ENCODE measurements at places on chromosomes 5 and 9. TPM values are rescaled to one million over a fixed set of nuclear protein-coding genes. Genes with fewer than 3 reads are reported as not detected.
A peak's percentile ranks its signal among the peaks of the same experiment; 100 is the strongest.

The TMEM174 gene
- not detected for total RNA-seq

The SLIT3 gene
- total RNA-seq = 8.3 TPM

The PRDM9 gene
- not detected for total RNA-seq

DNA sequence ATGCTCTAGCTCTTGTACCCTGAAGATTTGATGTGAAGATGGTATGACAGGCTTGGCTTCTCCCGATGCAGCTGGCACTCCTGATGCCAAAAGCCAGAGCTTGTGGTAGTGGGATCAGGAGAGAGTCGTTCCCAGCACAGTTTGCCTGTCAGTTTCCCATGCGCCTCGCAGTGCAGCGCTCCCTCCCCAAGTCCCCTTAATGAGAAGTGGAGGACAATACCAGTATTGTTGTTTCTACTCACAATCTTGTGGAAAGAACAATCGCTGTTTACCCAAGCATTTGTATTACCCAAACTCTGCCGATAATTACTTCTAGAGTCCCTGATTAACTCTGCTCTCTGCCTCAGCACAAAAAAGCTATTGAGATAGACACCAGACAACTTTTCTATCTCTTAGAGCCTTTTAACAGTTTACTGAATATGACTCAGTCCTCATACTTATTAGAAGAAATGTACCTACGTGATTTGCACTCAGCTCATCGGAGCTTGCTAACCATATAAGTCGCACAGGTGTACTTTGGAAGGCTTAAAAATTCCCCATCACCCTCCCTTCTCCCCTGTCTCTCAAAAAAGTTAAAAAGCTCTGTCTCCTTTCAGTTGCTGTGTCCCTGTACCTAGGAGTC, 283.2 kb upstream of the TMEM161B start:
- no peaks in the 10 kb centered on the region for H3K27me3 ChIP-seq
- H3K36me3 ChIP-seq = no peaks in the 10 kb centered on the region
- H3K4me1 ChIP-seq = no peaks in the 10 kb centered on the region
- DNase-seq = no peak
- no peak overlapping the region for H3K4me3 ChIP-seq

GRCh38 chr5:17743580-17744435, 109.5 kb downstream of the TAF11L14 start:
- no peaks in the 10 kb centered on the region for H3K27me3 ChIP-seq
- no peak for DNase-seq
- H3K36me3 ChIP-seq = no peaks in the 10 kb centered on the region
- no peak overlapping the region for H3K4me3 ChIP-seq
- no peak overlapping the region for H3K27ac ChIP-seq

DNA sequence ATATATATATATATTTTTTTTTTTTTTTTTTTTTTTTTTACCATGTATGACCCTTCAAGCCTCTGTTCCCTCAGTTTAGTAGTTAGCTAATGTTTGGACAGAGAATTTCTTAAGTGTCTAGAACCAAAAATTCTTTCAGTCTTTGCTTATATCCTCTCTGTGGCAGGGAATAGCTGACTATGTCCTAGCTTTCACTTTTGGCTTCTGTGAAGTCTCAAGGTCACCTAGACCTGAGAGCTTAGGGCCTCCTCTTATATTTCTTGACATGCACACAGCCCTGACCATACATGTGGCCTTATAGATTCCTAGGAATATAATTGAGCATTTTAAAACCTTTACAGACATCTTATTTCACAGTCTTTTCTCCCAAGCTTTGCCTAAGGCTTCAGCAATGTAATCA, 930.8 kb upstream of the CDH9 start:
- H3K27me3 ChIP-seq = no peaks in the 10 kb centered on the region
- H3K4me3 ChIP-seq = no peak overlapping the region
- no peaks in the 10 kb centered on the region for H3K36me3 ChIP-seq
- DNase-seq = no peak
- H3K4me1 ChIP-seq = no peaks in the 10 kb centered on the region

DNA sequence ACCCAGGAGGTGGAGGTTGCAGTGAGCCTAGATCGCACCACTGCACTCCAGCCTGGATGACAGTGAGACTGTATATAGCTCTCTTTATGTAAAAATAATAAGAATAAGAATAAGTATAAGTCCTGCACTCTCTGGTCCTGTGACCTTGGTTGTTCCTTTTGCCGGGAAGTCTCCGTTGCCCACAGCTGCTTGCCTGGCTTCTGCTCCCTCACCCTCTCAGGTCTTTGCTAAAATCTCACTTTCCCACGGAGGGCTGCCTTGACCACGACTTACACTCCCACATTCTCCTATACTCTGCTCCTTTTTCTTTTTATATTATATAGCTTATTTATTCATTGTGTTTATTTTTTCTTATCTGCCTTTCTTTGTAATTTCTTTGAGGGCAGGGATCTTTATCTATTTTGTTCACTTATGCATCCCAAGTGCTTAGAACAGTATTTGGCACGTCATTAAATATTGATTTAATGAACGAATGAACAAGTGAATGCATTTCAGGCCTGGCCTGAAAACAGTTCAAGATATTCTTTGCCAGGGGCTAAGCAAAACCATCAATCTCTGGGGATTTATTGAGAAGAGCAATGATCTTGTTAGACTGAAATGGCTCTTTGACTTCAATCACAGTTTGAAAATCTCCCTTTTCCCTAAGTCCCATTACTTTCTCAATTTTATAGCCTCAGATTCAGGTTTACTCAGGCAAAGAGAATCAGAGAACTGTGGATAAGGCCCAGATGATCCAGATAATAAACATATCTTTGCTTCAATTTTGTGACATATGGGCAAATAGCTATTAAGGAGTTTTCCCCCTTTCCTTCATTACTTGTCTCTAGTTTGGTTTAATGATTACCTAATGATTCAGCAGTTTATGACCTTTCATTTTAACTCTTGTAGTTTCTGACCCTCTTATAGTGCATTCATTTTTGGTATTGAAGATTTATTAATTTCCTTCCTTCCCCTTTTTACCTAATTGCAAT, 60.8 kb upstream of the TMC1 start:
- no peak overlapping the region for H3K4me3 ChIP-seq
- no peak overlapping the region for H3K27ac ChIP-seq
- no peaks in the 10 kb centered on the region for H3K36me3 ChIP-seq
- DNase-seq = no peak
- H3K27me3 ChIP-seq = no peaks in the 10 kb centered on the region

GRCh38 chr5:142507531-142508372, 178.1 kb downstream of the FGF1 start:
- no peaks in the 10 kb centered on the region for H3K4me1 ChIP-seq
- no peaks in the 10 kb centered on the region for H3K27me3 ChIP-seq
- H3K27ac ChIP-seq = peak overlapping the region; percentile 23
- no peak overlapping the region for H3K4me3 ChIP-seq
- H3K36me3 ChIP-seq = no peaks in the 10 kb centered on the region
- peak; percentile 10 for DNase-seq

DNA sequence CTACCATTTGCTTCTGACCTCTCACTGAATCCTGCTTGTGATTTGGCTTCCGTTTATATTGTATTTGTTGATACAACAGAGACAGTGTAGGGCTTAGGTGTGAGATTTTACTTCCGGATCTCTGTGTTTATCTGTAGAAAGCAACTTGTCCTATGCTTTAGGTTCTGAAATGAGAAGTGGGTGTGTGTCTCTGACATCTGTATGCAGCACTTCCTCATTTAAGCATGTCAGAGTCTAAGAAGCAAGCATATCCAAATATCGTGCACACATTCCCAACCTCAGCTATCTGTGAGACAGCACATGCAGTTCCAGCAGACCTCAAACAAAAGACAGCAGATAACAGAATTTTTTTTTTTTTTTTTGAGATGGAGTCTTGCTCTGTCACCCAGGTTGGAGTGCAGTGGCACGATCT, 16.3 kb downstream of the KLF9 start:
- H3K36me3 ChIP-seq = no peaks in the 10 kb centered on the region
- H3K27me3 ChIP-seq = no peaks in the 10 kb centered on the region
- no peak overlapping the region for H3K4me3 ChIP-seq
- H3K27ac ChIP-seq = no peak overlapping the region
- peaks cover 13% of the 10 kb centered on the region for H3K4me1 ChIP-seq

GRCh38 chr5:90402521-90403255, 6.9 kb downstream of the CETN3 start:
- DNase-seq = no peak
- H3K36me3 ChIP-seq = no peaks in the 10 kb centered on the region
- no peaks in the 10 kb centered on the region for H3K4me1 ChIP-seq
- H3K4me3 ChIP-seq = no peak overlapping the region
- H3K27ac ChIP-seq = no peak overlapping the region

DNA sequence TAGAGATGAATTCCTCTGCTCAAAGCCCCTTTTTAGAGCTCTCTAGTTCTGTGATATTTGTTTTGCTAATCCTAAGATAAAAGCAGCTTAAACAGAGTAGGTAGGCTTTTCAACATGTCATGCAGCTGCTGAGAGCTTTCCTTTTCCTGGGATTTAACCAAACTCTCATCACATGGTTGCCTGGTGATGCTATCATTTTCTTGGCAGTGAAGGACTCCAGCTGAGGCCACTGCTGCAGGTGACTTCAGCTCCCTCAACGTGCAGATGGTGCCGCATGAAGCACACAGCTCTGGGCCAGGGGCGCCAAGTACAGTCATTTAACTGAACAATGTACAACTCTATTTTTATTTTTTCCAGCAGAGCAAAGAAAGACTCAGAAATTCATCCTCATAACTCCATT, 42.2 kb downstream of the SECISBP2 start:
- H3K4me1 ChIP-seq = no peaks in the 10 kb centered on the region
- no peaks in the 10 kb centered on the region for H3K27me3 ChIP-seq
- no peak overlapping the region for H3K4me3 ChIP-seq
- peaks cover 19% of the 10 kb centered on the region for H3K36me3 ChIP-seq
- DNase-seq = no peak

DNA sequence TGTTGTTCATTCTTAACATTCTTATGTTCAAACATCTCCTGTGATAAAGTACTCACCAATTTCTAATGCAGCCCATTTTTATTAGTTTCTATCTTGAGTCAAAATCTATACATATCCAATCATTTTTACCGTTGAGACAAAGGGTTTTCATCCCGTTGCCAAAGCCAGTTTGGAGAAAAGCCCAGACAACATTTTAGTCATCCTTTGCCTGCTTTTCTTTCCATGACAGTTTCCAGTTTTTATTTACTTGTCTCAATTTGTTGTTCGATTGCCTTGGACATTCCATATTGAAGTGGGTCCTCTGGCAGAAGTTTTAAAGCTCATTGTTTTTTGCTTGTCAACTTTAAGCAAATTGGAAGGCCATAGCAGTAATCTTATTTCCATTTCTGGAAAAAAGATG, 123.9 kb downstream of the RAB3C start:
- DNase-seq = no peak
- H3K4me1 ChIP-seq = no peaks in the 10 kb centered on the region
- H3K27me3 ChIP-seq = peaks cover 3% of the 10 kb centered on the region
- H3K36me3 ChIP-seq = no peaks in the 10 kb centered on the region
- H3K4me3 ChIP-seq = no peak overlapping the region

All from prostate gland (tissue), 2 donors.